ENCODE measurements at places on chromosomes 11 and 22.
A peak's percentile ranks its signal among the peaks of the same experiment; 100 is the strongest.

DNA sequence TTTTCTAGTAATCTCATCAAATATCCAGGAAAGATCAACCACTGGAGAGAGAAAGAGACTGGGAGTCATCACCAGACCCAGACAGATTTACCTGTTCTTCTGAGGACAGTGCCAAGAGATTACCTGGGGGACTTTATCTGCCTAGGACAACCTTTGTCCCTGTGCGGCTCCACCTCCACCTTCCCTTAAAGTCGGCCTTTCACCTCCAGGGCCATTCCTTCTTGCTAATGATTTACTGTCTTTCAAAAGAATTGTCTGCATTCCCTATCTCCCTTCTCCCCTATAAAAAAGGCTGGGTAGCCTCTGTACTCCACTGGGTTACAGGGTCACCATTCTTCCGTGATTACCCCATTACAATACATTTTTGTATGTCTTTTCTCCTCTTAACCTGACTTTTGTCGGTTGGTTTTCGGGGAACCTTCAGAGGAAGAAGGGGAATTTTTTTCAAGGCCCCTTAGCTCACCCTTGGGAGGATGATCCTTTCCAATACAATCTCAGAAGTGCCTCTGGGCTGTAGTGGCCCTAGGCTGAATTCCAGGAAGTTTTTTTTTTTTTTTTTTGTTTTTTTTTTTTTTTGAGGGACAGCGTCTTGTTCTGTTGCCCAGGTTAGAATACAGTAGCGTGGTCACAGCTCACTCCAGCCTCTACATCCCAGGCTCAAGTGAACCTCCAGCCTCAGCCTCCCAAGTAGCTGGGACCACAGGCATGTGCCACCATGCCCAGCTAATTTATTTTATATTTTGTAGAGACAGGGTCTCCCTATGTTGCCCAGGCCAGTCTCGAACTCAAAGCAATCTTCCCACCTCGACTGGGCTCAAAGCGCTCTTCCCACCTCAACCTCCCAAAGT lies 1.5 kb upstream of the HMOX1 start:
- DNase-seq = no peak

DNA sequence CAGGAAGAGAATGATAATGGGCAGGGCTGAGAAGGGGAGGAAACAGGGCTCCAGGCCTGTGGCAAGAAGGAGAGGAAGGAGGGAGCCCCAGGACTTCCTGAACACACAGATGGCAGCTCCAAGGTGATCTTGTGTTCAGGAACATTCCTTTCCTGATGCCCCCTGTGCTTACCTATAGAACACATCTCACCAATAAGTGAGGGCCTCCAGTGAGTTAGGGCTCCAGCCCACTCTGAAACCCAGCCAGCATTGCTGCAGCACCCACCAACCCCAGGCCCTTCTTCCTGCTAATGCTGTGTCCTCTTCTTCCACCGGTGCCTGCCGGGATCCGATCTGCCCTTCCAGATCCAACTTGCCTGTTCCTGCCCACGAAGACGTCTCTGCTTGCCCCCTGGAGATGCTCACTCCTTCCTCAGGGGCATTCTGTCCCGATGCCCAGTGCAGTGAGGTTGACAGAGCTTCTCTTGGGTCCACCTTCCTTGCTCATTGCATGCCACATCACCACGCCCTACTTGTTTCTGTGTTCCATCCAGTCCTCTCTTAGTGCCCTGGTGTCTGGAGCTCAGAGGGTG lies 17.4 kb downstream of the ANKK1 start:
- no peak for DNase-seq

DNA sequence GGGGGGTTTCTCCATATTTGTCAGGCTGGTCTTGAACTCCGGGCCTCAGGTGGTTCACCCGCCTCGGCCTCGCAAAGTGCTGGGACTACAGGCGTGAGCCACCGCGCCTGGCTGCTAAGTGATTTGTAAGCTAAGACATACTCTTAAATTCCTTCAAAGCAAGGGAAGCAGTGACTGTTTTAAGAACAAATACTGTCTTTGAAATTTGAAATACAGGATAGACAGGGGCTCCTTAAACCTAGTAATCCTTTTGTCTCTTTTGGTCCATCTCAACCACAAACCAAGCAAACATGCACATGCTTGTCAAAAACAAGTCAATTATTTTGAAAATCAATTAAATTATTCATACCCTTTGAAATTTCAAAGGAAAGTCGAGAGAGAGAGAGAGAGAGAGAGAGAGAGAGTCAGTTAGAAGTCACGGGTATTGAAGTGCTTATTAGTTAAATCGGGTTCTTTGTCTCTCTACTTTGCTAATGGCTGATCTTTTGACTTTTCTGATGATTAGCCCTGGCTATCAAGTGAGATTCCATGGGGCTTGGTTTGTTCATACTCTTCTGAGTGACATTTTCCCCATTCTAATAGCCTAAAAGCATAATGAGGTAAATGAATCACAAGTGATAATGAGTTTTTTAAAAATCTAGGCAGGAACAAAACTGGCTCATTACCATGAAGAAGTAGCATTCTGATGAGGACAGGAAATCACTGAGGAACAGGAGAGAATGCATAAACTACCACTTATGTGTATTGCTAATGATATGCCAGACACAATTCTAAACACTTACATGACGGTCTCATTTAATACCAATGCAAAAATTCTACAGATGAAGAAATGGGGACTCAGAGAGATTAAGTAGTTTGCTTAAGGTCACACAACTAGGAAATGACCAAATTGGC lies 48.0 kb downstream of the MCHR1 start:
- no peak for DNase-seq

- peak; percentile 31 for DNase-seq
Observed at GRCh38 chr22:28395920-28396753, 283.5 kb downstream of the TTC28 start.

GRCh38 chr11:70420496-70420895 lies 22.2 kb downstream of the CTTN start:
- no peak for DNase-seq

Measured in fibroblast of skin of scalp (primary cell).